ENCODE measurements at places on chromosomes 1 and 21.
A peak's percentile ranks its signal among the peaks of the same experiment; 100 is the strongest.

DNA sequence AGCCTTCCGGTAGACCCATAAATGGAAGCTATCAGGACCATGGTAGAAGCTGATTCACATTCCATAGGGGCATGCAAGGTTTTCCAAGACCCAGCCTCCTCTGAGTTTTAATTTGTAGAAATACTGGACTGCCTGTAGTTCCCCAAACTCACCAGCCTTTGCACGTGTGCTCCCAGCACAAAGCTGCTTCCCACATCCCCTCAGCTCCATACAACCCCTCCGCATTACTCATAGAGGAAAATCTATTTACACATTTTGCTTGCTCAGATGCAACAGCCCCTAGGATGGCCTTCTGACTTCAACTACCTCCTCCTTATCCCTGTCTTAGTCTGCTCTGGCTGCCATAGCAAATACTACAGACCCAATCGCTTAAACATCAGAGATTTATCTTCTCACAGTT lies 336.2 kb downstream of the SETD4 start:
- DNase-seq: no peak

DNA sequence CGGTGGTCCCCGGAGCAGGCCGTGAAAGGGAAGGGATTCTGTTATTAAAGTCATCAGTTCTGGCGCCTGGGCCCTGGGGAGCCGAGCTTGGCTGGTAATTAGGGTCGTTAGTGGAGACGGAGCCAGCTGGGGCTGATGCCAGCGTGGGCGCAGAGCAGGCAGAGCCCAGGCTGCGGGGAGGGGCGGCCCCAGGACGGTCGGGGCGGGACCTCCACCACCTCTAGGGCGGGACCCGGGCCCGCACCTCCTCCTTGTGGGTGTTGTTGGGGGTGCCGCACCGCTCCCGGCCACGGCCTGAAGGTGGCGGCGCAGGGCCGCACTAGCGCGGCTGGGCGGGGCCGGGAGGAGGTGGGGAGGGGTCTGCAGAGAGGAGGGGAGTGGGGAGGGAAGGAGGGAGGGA lies 470.6 kb downstream of the PTPRU start:
- DNase-seq: peak; percentile 81

GRCh38 chr1:41245659-41246058 lies 3.6 kb upstream of the SCMH1 start:
- no peak for DNase-seq

DNA sequence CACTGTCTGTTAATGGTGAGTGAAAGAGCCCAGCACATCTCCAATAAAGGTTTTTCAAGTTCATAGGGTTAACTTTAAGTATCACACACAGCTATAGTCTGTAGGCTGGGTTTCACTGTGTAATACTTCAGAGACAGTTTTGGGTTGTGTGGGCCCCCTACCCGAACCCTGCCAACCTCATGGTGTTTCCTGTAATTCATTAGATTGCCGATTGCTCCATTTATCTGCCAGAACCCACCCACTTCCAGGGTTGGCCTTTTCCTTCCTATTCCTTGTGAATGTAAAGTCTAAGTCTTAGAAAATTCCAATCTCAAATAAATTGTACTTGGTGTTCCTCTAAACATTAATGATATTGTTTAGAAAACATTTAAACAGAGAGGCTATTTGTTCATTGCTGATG lies 43.6 kb downstream of the CTTNBP2NL start:
- DNase-seq: no peak

- DNase-seq: peak; percentile 55
Measured at GRCh38 chr1:219812491-219813203, 115.7 kb downstream of the SLC30A10 start.

DNA sequence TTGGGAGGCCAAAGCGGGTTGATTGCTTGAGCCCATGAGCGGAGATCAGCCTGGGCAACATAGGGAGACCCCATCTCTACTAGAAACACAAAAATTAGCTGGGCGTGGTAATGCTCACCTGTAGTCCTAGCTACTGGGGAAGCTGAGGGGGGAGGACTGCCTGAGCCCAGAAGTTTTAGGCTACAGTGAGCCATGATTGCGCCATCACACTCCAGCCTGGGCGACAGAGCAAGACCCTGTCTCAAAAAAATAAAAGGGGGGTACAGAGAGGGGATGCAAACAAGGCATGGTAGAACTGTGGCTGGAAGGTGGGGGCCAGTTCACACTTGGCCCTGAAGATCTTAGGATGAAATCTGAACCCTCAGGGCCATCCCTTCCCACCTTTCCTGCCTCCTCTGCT lies 1.2 kb upstream of the C1orf210 start:
- DNase-seq: no peak

All from activated CD4-positive, alpha-beta T cell treated with anti-CD3 and anti-CD28 coated beads, Interleukin-10, Interleukin-2, amounts not matched to agents 100 ng/mL and 50 ng/mL, durations not matched to agents 16 hours and 8 hours (primary cell).